ENCODE measurements at places on chromosomes 13 and 19. TPM values are rescaled to one million over a fixed set of nuclear protein-coding genes. Genes with fewer than 3 reads are reported as not detected.

GRCh38 chr13:19810151-19810550, 27.4 kb upstream of the PSPC1 start:
- no peak for DNase-seq

DNA sequence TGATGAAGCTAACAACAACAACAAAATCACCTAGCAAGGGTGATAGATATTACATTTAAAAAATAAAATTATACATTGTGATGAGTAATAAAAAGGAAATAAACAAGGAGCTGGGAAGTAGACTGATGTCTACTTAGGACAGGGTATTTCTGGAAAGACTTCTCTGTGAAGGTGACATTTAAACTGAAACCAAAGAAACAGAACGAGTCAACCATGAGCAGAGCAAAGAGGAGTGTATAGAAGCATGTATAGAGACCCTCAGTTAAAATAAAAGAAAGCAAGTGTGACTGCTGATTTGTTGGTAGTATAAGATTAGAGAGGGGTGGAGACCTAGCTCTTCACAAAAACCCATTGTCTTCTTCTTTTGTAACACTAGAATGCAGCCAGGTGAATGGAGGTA, 53.0 kb upstream of the TDRD3 start:
- no peak for DNase-seq

DNA sequence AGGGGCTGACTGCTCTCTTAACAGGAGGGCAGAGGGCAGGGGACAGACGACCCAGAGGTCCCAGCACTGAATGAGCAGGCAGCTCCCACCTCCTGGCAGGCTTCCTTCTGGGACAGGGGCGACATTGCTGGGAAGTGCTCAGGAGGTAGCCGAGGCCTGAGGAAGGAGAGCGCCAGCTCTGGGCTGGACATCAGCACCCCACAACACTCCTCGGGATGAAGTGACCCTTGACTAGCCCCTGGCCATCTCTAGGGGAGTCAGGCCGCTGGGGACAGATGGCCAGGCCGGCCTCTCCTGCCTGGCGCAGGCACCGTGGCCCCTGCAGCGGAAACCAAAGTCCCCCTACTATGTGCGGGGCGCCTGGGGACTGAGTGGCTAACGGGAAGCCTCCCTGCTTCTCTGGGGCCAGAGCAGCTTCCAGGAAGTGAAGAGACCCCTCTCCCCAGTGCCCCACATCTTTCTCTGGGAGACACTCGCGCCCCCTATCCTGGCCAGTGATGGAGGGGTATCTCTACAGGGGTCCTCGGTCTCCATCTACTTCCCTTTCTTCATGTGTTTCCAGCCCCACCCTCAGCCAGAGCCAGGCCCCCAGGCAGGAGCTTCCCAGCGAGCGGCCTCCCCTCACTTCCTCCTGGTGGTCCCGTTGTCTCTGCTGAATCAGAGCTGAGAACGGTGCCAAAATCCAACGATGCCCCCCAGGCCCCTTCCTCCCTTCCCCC, 10.1 kb downstream of the PRR36 start:
- no peak for DNase-seq

DNA sequence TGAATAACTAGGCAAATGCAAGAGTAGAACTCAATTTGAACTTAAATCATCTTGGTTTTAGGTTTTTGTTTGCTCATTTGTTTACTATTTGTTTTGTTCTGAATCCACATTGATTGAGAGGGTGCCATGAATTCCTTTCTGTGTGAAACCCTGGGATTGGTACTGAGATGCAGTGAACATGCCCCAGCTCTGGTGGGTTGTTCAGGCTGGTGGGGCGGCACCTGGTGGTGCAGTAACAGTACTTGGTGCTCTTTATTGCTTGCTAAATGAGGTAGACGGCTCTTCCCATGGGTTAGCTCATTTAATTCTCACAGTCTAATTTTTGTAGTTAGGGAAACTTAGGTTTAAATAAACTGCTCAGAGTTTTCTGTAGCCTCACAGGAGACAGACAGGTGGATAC, 48.4 kb downstream of the WASF3 start:
- DNase-seq, result no peak

The TMEM238 gene
- 14.1 TPM for total RNA-seq

DNA sequence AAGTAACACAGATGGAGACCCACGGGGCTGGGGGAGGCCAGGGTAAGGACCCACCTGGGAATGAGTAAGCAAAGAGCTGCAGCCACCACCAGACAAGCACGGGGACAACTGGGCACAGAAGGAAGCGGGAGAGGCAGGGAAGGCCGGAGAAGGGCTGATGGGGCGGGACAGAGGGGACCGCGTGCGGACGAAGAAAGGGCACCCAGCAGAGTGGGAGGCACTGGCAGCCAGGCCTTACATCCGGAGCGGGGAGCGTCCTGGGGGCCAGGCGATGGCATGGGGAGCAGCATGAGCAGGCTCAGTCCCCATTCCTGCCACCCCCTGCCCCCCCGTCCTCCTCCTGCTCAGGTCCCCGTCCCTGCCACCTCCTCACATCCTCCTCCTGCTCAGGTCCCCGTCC, 3.0 kb downstream of the PROZ start:
- DNase-seq, result no peak

DNA sequence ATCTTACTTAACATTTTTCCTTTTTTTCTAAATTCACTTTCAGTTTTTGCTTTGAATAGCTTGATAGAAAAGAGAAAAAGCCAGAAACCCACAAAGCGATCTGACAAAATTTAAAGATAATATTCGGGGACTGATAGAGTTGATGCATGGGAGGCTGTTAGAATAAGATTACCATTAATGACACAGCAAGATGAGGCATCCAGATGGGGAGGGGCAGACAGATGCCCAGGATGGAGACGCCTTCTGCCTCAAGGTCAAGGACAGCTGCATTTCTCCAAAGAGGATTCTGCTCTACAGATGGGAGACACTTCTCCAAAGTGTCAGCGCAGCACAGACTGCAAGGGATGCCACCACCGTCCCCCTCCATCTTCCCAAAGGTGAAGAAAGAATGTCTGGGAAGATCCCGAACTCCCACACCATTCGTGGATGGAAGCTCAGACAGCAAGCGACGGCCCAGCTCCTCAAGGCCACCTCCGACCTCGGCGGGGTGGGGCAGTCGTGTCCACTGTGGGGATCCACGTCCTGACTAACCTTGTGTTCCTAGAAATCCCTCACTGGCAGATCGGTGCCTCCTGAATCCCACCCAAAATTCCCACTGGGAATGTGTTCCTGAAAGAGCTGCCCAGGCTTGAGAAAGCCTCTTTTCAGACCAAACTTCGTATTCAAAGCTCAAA, 32.9 kb downstream of the NAXD start:
- DNase-seq, result no peak

- no peak for DNase-seq
Observed at GRCh38 chr19:29626386-29626785, 20.3 kb downstream of the POP4 start.

DNA sequence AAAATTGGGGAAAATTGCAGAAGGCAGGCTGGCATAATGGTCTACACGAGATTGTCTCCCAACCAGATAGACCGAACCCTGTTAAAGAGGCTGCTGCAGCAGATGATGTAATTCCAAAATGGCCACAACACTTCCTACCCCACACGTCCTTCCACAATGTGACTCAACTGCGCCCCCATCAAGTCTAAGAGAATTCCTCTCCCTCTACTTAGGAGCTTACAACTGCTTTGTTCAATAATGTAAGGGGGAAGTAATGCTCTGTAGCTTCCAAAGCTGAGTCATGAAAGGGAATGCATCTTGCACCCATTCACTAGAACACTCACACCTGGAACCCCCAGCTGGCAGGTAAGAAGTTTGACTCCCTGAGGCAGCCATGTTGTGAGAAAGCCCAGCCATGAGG, 117.8 kb upstream of the IRS2 start:
- no peak for DNase-seq

The DENND1C gene
- total RNA-seq, result 51.9 TPM

The ZNF575 gene
- 2.1 TPM for total RNA-seq

DNA sequence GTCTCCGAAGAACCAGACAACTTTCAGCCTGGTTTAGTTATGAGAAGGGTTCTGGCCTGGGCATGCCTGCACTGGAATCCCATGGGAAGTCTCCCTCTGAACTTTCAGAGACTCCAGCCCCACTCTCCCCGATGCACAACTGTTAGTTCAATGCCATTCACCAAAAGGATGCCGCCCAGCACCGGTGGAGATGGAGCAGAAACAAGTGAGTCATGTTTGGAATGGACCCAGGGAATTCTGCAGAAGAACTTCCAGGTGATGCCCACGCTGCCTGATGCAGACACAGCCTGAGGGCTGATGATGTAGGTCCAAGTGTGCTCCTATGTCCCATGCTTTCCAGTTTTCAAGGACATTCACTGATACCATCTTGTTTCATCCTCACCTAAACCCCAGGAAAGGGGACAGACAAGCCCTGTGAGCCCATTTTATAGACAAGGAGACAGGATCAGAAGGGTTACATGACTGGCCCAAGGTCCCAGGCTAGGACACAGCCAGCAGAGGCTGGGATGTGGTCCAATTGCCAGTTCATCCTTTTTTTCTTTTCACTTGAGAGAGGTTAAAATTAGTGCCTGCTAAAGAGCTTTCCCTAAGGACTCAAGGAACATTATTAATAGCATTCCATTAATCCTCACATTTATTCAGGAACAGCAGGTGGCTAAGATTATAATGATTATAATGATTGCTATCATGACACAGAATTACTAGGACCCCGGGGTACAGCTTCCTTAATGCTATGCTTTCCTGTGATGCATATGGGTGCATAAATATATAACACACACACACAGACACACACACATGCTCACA, 39.5 kb downstream of the SIAH3 start:
- DNase-seq, result no peak

The NLRP11 gene
- 0.11 TPM for total RNA-seq

The SLC1A5 gene
- 377 TPM for total RNA-seq

DNA sequence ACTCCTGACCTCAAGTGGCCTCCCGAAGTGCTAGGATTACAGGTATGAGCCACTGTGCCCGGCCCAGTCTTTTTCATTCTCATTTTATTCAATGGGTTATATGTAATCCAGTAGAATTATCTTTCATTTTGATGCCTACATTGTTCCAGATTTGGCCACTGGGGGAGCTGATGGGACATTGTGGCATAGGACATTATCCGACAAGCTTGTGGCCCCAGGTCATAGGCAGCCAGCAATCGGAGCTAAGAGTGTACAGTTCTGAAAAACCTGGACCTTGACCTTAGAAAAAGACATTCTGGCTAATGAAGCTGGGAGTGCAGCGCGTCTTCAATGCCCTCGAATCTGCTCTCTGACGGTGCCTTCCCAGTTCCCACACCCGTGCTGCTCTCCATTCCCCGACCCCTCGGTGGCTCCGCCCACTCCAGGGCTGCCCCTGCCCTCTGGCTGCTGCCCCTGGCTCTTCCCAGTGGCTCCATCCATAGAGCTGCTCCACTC, 108.7 kb downstream of the TEX29 start:
- DNase-seq, result no peak

GRCh38 chr19:6472713-6473112, 8.6 kb downstream of the CRB3 start:
- DNase-seq, result no peak

GRCh38 chr13:83325125-83325853, 557.0 kb downstream of the SLITRK1 start:
- no peak for DNase-seq

GRCh38 chr19:46371371-46371901, 24.5 kb downstream of the PPP5C start:
- peak; percentile 16 for DNase-seq

GRCh38 chr19:41321204-41321599, 11.2 kb downstream of the CCDC97 start:
- DNase-seq, result no peak

DNA sequence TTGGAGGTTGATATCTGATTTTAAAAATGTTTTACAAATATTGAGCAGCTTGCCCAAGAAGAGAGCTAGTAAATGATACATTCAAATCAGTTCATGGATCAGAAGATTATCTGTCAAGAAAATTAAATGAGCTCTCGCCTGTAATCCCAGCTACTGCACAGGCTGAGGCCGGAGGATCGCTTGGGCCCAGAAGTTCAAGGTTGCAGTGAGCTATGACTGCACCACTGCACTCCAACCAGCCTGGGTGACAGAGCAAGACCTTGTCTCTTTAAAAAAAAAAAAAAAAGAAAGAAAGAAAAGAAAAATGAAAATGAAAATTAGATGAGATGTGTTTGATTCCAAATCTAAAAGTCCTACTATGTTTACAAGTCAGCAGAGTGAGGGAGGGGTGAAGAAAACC, 2.4 kb downstream of the SPART start:
- no peak for DNase-seq

- no peak for DNase-seq
Observed at GRCh38 chr19:40450664-40451063, 6.5 kb upstream of the SERTAD3 start.

The ZAR1L gene
- total RNA-seq, result not detected

GRCh38 chr19:10686193-10686592, 15.0 kb upstream of the QTRT1 start:
- DNase-seq, result no peak

- no peak for DNase-seq
Observed at GRCh38 chr19:18991006-18991405, 42.3 kb downstream of the SUGP2 start.

GRCh38 chr13:76175961-76176725, 540.0 kb downstream of the LMO7 start:
- no peak for DNase-seq

DNA sequence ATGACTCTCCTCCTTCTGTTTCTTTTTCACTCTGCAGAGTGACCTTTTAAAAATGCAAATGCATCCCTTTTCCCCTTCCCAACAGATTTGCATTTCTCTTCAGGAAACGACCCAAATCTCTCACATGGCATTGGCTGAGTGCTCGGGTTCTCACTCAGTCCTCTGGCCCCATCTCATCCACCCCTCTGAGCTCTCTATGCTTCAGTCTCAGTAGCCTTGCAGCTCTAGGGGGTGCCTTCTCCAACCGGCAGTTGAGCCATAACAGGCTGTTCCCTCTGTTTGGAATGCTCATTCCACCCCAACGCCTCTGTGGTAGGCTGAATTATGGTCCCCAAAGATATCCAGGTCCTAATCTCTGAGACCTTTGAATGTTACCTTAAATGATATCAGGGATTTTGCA, 78.2 kb downstream of the AKAP11 start:
- DNase-seq, result no peak

The APOC4 gene
- not detected for total RNA-seq

The SNRPD2 gene
- 738 TPM for total RNA-seq

- no peak for DNase-seq
Observed at GRCh38 chr19:58319241-58319640, 7.6 kb upstream of the ZSCAN22 start.

GRCh38 chr19:1055886-1056620, 10.9 kb upstream of the ARHGAP45 start:
- no peak for DNase-seq

The PSG1 gene
- total RNA-seq, result not detected

- no peak for DNase-seq
Observed at GRCh38 chr13:22060187-22060586, 389.3 kb downstream of the FGF9 start.

The SPTBN4 gene
- 0.49 TPM for total RNA-seq

The UHRF1 gene
- total RNA-seq, result 218 TPM

The GGN gene
- total RNA-seq, result not detected

DNA sequence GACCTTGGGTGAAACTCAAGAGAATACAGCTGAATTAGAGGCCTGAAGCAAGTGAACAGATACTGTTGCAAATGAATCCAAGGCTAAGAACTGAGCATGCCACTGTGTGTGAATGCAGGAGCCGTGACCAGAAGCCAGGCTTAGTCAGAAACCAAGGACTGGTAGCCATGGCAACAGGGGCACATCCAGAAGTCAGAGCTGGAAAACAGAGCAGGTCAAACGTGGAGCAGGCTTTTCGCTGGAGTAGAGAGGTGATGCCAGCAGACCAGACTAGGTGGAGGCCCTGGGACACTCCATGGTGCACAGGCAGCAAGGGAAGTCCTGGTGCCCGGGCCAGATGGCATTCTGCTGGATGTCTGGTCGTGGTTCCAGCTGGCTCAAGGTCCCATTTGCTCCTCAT, 564.1 kb downstream of the PCDH9 start:
- no peak for DNase-seq

Measured in CD8-positive, alpha-beta memory T cell (primary cell).